ENCODE measurements at places on chromosomes 13 and 19.

DNA sequence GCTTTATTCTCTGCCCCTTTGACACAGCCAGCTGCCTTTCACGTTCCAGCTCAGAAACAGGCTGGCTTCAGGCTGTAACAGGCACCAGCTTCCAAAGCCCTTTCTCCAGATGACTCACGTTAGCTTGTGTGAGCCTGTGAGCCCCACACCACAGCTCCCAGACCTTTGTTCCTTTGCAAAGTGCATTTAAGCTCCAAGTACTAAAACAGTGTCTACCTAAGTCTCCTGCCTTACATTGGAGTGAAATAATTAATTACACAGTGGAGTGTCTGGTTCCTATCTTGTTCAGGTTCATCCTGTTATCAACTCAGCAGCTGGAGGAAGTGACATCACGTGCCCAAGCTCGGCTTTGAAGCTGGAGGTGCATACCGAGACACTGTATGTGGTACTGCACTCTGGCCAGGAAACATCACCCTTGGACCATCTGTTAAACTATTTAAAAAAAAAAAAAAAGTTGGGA, 475.8 kb downstream of the FOXO1 start:
- DNase-seq: peak; percentile 55

DNA sequence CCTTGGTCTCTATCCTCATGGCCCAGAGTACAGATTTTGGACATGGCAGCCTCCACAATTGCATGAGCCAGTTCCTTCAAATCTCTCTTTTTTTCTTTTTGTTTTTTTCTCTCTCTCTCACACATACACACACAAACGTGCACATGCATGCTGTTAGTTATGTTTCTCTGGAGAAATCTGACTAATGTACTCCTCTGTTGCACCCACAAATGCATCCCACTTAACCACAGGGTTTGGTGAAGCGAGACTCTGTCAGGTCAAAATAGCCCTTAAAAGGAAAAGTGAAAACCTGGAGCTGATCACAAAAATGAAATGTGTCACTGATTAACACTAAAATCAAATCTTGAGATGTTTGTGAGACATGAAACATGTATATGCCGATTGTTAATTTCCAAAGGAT, 374.6 kb upstream of the ARGLU1 start:
- no peak for DNase-seq

DNA sequence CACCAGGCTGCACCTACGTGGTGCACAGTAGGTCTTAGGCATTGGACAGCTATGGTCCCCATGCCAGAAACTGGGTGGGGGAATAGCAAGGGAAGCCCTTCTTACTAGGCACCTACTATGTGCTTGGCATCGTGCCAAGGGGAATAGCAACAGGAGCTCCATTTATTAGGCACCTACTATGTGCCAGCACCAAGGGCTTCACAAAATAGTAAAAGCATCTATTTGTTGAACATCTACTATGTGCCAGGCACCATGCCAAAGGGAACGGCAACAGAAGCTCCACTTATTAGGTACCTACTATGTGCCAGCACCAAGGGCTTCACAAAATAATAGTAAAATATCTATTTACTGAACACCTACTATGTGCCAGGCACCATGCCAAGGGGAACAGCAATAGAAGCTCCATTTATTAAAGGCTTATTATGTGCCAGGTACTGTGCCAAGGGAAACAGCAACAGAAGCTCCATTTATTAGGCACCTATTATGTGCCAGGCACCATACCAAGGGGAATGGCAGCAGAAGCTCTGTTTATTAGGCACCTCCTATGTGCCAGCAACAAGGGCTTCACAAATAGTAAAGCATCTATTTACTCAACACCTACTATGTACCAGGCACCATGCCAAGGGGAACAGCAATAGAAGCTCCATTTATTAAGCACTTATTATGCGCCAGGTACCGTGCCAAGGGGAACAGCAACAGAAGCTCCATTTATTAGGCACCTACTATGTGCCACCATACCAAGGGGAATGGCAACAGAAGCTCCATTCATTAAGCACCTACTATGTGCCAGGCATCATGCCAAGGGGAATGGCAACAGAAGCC, 108.5 kb downstream of the PTPRS start:
- no peak for DNase-seq

DNA sequence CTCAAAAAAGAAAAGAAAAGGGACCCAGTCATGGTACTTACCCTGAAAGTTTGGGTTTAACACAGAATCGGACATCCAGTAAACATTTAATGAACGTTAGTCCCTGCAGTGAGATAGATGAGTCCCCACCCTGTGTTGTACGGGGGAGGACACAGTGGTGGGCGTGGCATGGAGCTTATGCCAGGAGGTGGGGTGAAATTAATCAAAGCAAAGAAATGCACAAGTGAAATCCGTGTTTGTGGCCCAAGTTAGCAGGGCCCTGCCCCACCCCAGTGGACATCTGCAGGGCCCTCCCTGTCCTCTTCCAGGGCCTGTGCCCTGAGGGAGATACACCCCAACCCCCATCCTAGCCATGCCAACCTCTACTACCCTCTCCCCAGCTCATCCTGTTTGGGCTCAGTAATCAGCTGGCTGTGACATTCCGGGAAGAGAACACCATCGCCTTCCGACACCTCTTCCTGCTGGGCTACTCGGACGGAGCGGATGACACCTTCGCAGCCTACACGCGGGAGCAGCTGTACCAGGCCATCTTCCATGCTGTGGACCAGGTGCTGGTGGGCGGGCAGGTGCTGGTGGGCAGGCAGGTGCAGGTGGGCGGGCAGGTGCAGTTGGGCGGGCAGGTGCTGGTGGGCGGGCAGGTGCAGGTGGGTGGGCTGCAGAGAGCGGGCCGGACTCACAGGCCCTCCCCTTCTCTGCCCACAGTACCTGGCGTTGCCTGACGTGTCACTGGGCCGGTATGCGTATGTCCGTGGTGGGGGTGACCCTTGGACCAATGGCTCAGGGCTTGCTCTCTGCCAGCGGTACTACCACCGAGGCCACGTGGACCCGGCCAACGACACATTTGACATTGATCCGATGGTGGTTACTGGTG, 3.9 kb downstream of the MCOLN1 start:
- DNase-seq: no peak

DNA sequence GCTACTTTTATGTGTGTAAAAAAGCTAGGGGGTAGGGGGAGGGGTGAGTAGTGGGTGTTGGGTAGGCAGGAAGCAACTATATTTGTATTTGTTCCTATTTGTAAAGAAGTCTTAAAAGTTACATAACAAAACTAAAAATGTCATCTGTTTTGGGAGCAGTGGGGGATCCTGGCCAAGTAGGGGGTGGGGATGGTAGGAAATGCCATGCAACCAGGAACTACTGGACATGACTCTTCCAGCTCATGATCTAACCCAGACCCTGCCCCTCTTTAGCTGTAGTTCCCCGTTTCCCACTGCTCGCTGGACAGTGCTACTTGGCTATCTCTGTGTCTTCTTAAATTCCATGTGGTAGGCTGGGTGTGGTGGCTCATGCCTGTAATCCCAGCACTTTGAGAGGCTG, 3.2 kb downstream of the GTF3A start:
- DNase-seq: no peak

DNA sequence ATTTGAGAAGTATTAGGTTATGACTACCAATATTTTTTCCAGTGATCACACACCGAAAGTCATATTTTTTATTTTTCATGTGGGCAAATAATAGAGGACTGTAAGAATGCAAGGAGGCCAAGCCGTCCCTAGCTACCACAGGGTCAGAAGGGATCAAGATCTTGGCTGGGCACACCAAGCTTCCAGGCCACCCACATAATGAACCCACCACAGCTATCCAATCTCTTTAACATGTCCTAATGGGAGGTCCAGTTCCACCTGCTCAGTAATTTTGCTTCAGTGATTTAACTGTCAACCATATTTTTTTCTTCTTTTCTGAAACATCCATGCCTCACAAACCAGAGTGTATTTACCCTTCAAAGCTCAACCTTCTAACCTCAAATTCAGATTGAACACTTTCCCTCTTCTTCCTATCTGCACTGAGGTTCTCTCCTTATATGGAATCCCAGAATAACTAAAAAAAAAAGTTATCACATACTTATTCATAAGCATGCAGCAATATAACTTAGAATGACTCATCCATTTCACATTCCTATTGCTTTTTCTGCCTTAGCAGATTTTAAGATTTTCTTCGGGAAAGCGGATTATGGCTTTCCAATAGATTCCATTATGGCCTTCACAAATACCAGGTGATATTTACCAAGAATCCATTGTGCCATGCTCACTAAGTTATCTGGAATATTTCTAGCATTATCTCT, 12.2 kb downstream of the ARGLU1 start:
- no peak for DNase-seq

- no peak for DNase-seq
Observed at GRCh38 chr13:41199526-41199925, 5.2 kb upstream of the KBTBD7 start.

GRCh38 chr19:19381007-19381926, 24.2 kb upstream of the GATAD2A start:
- no peak for DNase-seq

Measured in ecto neural progenitor cell (in vitro differentiated cells).